ENCODE measurements at places on chromosomes 7 and 10. TPM values are rescaled to one million over a fixed set of nuclear protein-coding genes. Genes with fewer than 3 reads are reported as not detected.

Gene WNT8B
- total RNA-seq: not detected

Gene NUDT5
- total RNA-seq: 37.2 TPM

Gene GOLGA7B
- total RNA-seq: not detected

Gene BAMBI
- 13.1 TPM for total RNA-seq

Gene DMBT1
- under 0.01 TPM for total RNA-seq

Gene SLC18A3
- total RNA-seq: under 0.01 TPM

Gene SCART1
- total RNA-seq: 2.7 TPM

Gene NME8
- not detected for total RNA-seq

Gene FXYD4
- total RNA-seq: not detected

Gene DDC
- total RNA-seq: not detected

Gene OPN1SW
- not detected for total RNA-seq

Gene PRLHR
- total RNA-seq: not detected

Gene MAGI2
- total RNA-seq: 5.1 TPM

Gene ARL5B
- 15.6 TPM for total RNA-seq

Gene SDK1
- total RNA-seq: under 0.01 TPM

Gene CCSER2
- 24.6 TPM for total RNA-seq

Gene ZNF518A
- total RNA-seq: 7.4 TPM

Gene RRP12
- total RNA-seq: 12.5 TPM

Gene TWIST1
- total RNA-seq: 31.1 TPM

Gene PODXL
- total RNA-seq: 2.6 TPM

Gene LRRC27
- 8.2 TPM for total RNA-seq

Gene PRRT4
- not detected for total RNA-seq

Gene IDI2
- total RNA-seq: not detected

Gene UTF1
- total RNA-seq: not detected

Gene SFRP5
- 3.9 TPM for total RNA-seq

Gene PDIA4
- total RNA-seq: 381 TPM

Gene CTNNA3
- total RNA-seq: not detected
